Stimulated activated CD8-positive, alpha-beta memory T cell treated with anti-CD3 and anti-CD28 coated beads, Interleukin-15, amount 100 ng/mL, for 1 hour (primary cell): ENCODE measurements at places on chromosomes 7 and 10.

DNA sequence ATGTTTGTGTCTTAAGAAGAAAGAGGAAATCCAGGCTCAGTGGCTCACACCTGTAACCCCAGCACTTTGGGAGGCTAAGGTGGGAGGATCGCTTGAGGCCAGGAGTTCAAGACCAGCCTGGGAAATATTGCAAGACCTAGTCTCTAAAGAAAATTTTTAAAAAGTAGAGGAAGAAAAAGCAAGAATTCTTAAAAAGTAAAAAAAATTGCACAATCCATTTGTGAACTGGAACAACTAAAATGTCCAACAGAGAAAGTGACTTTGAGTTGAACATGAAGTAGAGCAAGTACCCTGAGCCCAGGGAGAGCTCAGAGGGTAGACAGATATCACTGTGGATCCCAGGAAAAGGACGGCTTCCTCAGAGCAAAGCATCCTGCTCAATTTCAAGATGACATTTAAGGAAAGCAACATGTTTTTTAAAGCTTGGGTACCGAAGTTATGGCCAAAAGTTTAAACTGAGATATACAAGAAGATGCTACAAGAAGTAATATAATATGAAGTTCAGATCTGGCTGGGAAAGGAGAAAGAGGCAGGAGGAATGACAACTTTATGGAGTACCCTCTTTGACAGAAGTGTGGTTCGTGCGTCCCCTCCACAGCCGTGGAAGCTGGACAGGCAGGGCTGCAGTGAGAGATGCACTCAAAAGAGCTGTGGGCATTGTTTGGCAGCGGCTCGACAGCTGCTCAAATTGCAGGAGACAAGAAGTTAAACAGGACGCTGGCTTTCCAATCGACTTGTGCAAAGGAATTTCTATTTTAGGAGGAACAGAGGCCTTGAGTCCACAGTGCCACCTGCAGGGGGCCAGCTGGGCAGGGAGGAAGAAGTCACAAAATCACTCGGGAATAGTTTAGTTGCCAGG, 201.3 kb downstream of the JCAD start:
- no peak for DNase-seq

- DNase-seq = no peak
Measured at GRCh38 chr10:131817866-131818509, 82.8 kb upstream of the PPP2R2D start.

DNA sequence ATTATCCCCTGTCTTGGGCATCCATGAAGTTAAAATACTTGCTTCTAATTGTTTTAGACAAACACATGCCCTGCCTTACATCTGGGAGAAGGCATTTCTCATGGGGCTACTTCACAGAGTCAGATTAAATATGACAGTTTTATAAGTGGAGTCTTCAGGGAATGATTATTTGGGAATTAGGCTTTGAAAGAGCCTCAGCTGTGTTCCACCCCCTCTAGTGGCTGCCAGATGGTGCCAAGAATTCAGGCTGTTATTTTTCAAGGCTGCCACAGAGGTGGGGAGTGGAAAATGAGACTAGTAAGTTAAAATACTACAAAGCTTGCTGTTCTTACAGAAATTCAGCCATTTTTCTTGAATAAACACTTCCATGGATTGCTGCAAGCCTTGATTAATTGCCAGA, 45.8 kb upstream of the DNAH11 start:
- no peak for DNase-seq

DNA sequence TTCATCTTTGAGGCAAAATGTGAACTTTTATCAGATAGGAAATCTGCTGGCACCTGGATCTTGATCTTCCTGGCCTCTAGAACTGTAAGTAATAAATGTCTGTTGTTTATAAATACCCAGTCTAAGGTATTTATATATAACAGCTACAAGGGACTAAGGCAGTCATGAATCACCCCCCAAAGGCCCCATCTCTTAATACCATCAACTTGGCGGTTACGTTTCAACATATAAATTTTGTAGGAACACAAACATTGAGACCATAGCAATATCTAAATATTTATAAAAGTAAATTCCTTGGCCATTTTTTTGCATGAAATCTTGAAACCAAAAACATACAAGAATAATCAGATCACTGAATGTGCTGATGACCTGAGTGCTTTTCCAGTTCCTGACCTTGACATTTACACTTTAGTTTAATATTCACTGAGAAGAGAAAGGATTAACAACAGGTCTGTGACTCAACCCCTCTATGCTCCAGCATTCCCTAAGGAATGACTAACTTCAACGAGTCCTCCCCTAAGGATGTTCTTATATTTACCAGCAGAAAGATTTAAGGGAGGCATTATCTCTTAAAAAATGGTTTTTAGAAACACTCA, 1438.5 kb upstream of the CELF2 start:
- DNase-seq = no peak

DNA sequence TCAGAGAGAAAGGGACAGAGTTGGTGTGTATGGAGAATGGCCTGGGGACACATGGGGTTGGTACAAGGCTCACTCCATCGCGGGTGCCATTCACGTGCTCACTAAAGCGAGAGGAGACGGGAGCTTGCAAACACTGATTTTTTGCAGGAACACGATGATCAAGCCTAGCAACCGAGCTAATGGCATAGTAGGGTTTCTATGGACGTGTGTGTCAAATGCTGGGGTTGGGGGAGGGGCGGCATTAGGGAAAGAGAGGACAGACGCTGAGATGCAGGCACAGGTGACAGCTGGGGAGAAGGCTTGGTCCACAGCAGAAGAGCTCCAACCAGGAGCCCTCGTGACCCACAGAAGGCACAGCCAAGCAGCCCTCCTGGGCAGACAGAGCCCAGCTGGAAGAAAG, 33.9 kb downstream of the RCC1L start:
- no peak for DNase-seq

GRCh38 chr10:82038587-82038986, 163.6 kb downstream of the NRG3 start:
- DNase-seq = no peak

- DNase-seq = no peak
Measured at GRCh38 chr10:80356563-80356988, at the start of the genes DYDC1 and DYDC2. DYDC1 (minus strand) TSS chr10:80356755; CDS start chr10:80352601, 4,154 bp downstream. DYDC2 (plus strand) TSS chr10:80356781; CDS start chr10:80362444, 5,663 bp downstream.

- DNase-seq = no peak
Measured at GRCh38 chr7:102072636-102073209, 213.9 kb upstream of the SH2B2 start.

DNA sequence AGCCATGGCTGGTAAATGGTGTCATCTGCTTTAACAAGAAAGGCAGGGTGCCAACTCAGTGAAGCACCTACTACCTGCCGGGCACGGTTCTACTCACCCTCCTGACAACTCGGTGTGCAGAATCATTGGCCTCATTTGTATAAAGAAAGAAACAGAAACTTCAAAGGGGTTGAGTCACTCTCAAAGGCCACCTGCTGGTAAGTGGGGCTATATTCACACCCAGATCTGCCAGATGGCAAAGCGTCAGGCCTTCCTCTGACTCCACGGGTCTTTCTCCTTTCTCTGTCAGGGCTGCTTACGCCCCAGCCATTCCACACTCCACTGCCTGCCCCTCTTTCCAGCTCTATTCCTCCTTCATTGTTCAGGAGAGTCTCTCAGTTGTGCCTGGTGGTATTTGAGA, 309.2 kb downstream of the GFRA1 start:
- no peak for DNase-seq

DNA sequence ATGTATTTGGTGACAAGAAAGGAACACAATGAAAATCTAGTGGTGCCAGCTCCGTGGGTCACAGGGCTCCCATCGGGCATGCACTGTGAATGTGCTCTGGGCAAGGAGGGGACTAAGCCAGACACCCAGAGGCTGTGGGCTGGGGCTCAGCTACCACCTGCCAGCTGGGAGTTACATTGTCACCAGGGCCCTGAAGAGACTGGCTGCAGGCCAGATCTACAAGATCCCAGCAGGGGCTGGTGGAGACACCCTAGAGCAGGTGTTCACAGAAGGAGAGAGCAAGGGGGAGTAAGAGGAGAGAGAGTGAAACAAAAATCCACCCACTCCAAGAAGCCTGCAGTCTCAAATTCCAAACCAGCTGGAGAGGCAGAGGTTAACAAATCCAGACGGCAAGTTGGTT, 116.6 kb upstream of the ADCY1 start:
- no peak for DNase-seq

GRCh38 chr10:88080213-88080612, 216.8 kb downstream of the PTEN start:
- no peak for DNase-seq

DNA sequence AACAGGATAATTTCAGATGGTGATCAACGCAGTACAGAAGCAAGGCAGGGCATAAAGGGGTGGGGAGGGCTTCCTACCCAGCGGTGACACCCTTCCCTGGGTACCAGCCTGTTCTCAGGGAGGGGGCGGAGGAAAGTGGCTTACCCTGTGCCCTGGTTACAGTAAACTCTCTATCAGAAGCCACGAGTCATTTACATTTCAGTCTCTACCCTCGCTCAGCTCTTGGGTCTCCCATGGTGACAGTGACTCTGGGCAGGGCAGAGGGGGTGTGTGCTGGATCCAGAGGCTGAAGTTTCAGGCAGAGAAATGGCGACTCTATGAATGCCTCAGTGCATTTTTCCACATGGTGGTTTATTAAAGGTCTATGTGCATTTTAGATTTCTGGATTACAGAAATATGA, 107.0 kb downstream of the ADARB2 start:
- DNase-seq = no peak

- DNase-seq = no peak
Measured at GRCh38 chr10:34507217-34507616, 307.9 kb downstream of the PARD3 start.

- DNase-seq = no peak
Measured at GRCh38 chr10:28778524-28778923, 101.2 kb downstream of the BAMBI start.

GRCh38 chr7:68364886-68365625, 1233.2 kb upstream of the AUTS2 start:
- no peak for DNase-seq

DNA sequence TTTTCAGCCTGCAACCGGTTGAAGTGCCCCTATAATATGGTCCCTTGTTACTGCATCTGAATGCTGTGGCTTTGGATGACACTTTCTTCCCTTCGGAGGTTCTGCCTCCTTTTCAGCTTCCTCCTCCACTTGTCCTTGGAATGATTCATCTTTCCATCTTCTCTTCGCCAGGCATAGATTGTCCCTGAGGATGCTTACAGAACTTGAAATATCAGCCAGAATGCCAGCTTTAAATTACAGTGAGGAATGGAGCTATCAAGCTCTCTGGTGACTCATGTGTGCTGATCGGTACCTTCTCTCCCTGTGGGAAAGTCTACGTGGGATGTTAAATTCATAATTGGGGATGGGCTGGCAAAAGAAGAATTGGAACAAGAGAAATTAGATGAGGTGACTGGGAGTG, 45.9 kb upstream of the PDK4 start:
- DNase-seq = no peak

- no peak for DNase-seq
Measured at GRCh38 chr7:38973760-38974159, 3.9 kb upstream of the POU6F2 start.
